H9 (cell line): ENCODE measurements at places on chromosomes 13 and 19. TPM values are rescaled to one million over a fixed set of nuclear protein-coding genes. Genes with fewer than 3 reads are reported as not detected.

DNA sequence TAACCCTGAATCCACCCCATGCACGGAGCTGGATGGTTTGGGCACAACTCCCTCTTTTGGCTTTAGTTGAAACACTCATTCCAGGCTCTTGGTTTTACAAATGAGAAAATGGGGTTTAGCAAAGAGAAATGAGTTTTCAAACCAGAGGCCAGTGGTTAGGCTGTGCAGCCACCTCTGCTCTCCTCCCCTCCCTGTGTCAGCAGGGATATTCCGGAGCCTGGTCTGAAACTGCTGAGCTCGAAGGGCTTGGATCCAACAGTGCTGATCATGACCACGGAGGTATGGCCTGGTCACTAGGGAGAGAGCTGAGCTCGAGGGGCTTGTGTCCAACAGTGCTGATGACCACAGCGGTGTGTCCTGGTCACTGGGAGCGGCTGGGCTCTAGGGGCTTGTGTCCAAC is 41.5 kb downstream of the ZNF787 start:
- H3K27ac ChIP-seq, result no peak overlapping the region
- H3K4me1 ChIP-seq, result no peaks in the 10 kb centered on the region
- H3K36me3 ChIP-seq, result no peaks in the 10 kb centered on the region
- H3K27me3 ChIP-seq, result no peaks in the 10 kb centered on the region; the same call in 1 of the 2 replicates
- no peak overlapping the region for H3K4me3 ChIP-seq

- no peak overlapping the region for H3K4me3 ChIP-seq
- no peaks in the 10 kb centered on the region for H3K36me3 ChIP-seq
- no peaks in the 10 kb centered on the region for H3K4me1 ChIP-seq
- no peaks in the 10 kb centered on the region for H3K27me3 ChIP-seq
- DNase-seq, result peak; percentile 46
Observed at GRCh38 chr13:44140146-44140545, 233.5 kb upstream of the SERP2 start.

- peak; percentile 56 for DNase-seq
- no peak overlapping the region for H3K4me3 ChIP-seq
- no peak overlapping the region for H3K27ac ChIP-seq
- no peaks in the 10 kb centered on the region for H3K27me3 ChIP-seq
- H3K4me1 ChIP-seq, result no peaks in the 10 kb centered on the region
- peaks cover 7% of the 10 kb centered on the region for H3K36me3 ChIP-seq
Observed at GRCh38 chr19:17441241-17442021, 7.0 kb downstream of the TMEM221 start.

DNA sequence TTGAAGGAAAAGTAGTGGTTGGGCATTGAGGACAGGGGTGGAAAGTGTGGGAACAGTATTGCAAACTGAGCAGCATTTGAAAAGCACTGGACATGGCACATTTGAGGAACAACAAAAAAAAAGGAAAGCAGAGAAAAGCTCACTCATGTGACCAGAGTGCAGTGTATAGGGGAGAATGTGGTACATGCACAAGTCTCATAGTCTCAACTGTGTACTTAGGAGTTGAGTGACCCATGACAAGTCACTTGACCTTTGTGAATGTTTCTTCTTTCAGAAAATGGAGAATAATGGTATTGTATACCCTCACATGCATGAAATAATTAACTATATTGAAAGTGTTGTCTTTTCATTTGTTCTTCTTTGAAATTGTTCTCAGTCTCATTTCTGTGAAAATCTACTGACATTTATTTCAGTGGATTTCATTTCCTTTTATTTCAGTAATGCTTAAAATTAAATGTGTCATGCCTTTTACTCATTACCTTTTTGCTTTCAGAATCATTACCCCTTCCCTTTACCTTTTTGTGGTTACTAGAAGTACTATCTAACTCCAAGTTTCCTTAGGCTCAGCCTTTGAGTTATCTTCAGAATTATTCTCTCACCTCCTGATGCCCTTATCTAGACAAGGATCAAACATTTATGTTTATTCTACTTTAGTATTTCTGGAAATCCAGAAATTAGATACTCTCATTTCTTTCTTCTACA is 79.1 kb upstream of the MLNR start:
- H3K27ac ChIP-seq, result no peak overlapping the region
- H3K4me1 ChIP-seq, result no peaks in the 10 kb centered on the region
- no peak for DNase-seq
- H3K27me3 ChIP-seq, result no peaks in the 10 kb centered on the region
- H3K4me3 ChIP-seq, result no peak overlapping the region

GRCh38 chr13:46852168-46852567 is 44.7 kb downstream of the HTR2A start:
- no peaks in the 10 kb centered on the region for H3K36me3 ChIP-seq
- no peak overlapping the region for H3K4me3 ChIP-seq
- no peaks in the 10 kb centered on the region for H3K27me3 ChIP-seq
- H3K27ac ChIP-seq, result no peak overlapping the region

DNA sequence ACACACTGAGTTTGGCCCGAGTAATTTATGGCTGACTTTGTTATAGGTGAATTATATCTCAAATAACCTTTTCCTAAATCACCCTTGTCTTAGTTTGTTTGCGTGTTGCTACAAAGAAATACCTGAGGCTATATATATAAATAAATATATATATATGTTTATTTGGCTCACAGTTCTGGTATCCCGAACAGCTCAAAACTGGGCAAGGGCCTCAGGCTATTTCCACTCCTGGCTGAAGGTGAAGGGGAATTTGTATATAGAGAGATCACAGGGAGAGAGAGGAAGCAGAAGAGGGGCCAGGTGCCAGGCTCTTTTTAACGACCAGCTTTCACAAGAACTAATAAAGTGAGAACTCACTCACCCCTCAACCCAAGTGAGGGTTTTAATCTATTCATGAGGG is 159.9 kb upstream of the STARD13 start:
- no peak for DNase-seq
- H3K4me3 ChIP-seq, result no peak overlapping the region
- H3K4me1 ChIP-seq, result no peaks in the 10 kb centered on the region
- no peaks in the 10 kb centered on the region for H3K36me3 ChIP-seq
- no peaks in the 10 kb centered on the region for H3K27me3 ChIP-seq
- no peak overlapping the region for H3K27ac ChIP-seq

DNA sequence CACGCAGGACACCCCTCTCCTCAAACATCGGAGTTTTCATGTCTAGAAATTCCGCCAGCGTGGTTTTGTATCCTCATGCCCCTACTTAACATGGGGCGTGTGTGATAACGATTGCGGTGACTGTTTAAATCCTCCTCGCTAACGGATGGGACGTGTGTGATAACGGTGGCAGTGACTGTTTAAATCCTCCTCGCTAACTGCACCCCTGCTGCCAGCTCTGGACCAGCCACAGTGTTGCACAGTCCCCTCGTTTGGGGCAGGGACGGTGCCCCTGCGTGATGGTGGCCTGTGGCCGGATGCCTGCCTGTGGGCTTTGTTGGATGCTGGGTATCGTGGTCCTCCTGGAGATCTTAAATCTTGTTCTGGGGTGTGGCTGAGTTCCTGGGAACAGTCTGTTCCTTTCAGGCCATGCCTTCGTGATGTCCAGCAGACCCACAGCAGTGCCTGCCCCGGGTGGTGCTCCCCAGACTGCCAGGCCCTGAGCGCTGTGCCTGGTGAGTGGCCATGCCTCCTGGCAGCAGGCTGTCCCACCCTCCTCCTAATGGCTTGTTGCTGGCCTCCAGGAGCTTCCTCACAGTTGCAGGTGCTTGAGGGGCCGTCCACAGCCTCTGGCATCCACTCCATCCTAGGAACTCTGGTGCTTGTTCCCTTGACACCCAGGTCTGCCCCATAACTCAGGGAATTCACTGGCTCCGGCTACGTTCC is 122.5 kb upstream of the MCF2L start:
- no peak overlapping the region for H3K4me3 ChIP-seq
- no peaks in the 10 kb centered on the region for H3K4me1 ChIP-seq
- peaks cover 52% of the 10 kb centered on the region for H3K36me3 ChIP-seq
- DNase-seq, result no peak
- H3K27me3 ChIP-seq, result no peaks in the 10 kb centered on the region

GRCh38 chr19:617551-618246 is 15.6 kb downstream of the POLRMT start:
- no peak overlapping the region for H3K27ac ChIP-seq
- H3K36me3 ChIP-seq, result peaks cover 48% of the 10 kb centered on the region
- no peak for DNase-seq
- H3K27me3 ChIP-seq, result no peaks in the 10 kb centered on the region
- H3K4me3 ChIP-seq, result no peak overlapping the region
- H3K4me1 ChIP-seq, result no peaks in the 10 kb centered on the region

- H3K4me3 ChIP-seq, result no peak overlapping the region
- no peak overlapping the region for H3K27ac ChIP-seq
- no peaks in the 10 kb centered on the region for H3K4me1 ChIP-seq
- DNase-seq, result no peak
Observed at GRCh38 chr13:29435125-29435911, 160.2 kb downstream of the SLC7A1 start.

DNA sequence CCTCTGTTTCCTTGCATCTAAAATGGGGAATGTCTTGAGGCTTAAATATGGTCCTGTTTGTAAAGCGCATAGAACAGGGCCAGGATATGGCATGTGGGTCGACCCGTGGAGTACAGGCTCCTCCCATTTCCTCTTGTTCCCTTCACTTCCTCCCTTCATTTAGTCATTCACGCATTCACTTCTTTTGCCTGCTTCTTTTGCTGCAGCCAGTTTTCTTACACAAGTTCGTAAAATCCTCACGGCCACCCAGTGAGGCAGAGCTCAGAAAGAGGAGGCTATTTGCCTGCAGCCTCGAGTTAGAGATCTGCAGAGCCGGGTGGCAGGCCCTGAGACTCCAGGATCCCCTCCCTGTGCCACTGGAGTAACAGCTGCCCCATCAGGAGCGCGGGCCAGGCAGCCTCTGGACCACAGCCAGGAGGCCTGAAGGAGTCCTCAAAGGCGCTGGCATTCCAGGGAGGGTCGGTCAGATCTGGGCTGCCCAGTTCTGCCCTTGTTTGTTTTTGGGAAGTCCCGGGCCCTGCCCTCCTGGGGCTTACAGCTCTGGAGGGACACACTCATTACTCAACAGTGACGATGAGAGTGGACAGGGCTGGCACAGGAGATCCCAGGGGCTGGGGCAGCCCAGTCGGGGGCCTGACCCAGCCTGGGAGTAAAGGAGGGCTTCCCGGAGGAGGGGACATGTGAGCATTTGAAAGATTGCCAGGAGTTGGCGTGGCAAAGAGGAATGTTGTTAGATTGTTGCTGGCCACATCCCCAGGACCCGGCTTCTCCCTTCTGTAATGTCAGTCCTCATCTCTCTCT is 4.6 kb downstream of the PPP5C start:
- DNase-seq, result no peak
- peak overlapping the region; percentile 45; the same call in 1 of the 3 replicates for H3K4me3 ChIP-seq
- H3K27me3 ChIP-seq, result no peaks in the 10 kb centered on the region
- H3K27ac ChIP-seq, result no peak overlapping the region
- peaks cover 58% of the 10 kb centered on the region for H3K36me3 ChIP-seq

DNA sequence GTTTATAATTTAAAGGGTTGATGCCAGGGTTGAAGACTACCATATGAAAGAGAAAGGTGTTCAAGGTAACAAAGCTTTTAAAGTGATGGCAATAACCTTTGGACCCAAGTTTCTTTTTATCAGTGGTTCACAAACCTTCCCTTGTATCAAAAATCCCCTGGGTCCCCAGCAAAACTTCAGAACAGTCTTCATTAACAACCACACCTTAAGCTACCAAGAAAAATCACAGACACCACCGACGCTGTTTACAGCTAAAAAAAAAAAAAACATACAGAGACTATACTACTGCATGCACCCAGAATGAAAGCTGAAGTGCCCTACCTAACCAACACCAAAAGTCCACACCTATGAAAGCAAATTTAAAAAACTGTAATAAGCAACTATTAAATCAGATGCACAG is 13.4 kb downstream of the CNMD start:
- DNase-seq, result no peak
- H3K36me3 ChIP-seq, result peaks cover 56% of the 10 kb centered on the region
- H3K27me3 ChIP-seq, result no peaks in the 10 kb centered on the region
- peaks cover 3% of the 10 kb centered on the region; the same call in 1 of the 2 replicates for H3K4me1 ChIP-seq
- no peak overlapping the region for H3K27ac ChIP-seq

DNA sequence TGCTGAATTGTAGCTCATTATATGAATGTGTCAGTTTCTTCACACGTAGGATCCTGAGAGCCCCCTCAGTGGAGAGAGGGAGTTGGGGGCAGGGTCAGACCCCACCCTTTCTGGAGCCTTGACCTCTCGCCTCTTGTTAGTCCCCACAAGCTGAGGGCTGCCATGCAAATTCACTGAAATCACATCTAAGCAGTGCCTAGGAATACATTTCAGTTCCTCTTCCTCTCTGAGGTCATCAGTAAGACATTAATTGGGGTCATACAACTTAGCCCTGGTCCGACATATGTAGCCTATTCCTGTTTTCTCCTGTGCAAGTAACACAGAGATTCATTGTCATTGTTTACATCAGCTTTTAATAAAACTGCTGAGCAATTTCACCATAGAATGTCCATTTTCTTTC is 30.0 kb downstream of the MYO9B start:
- peaks cover 25% of the 10 kb centered on the region for H3K36me3 ChIP-seq
- H3K4me1 ChIP-seq, result no peaks in the 10 kb centered on the region; the same call in 1 of the 2 replicates
- no peak overlapping the region for H3K27ac ChIP-seq
- no peak overlapping the region for H3K4me3 ChIP-seq
- H3K27me3 ChIP-seq, result no peaks in the 10 kb centered on the region

DNA sequence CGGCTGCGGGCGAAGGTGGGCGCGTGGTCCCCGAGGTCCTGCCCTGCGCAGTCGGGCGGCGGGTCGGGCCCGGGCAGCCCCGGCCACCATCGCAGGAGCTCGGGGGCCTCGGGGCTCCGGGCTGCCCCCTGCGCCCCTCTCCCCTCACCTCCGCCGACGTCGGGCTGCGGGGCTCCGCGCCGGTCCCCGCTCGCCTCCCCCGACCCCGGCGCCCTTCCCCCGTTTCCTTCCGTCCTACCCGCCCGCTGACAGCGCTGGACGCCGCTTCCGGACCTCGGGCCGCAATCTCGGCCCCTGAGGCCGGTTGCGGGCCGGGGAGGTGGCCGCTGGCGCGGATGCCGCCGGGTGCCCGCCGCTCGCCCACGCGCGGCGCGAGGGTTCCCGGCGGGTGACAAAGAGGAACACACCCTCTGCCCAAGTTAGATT is 720 bp downstream of the FARP1 start:
- H3K27ac ChIP-seq, result no peak overlapping the region
- H3K4me3 ChIP-seq, result peak overlapping the region; percentile 86

Gene SLITRK5
- 0.09 TPM in 2 replicates for total RNA-seq

Gene LRRC4B
- total RNA-seq, result 3.7 and 3.8 TPM in 2 replicates

Gene NR2F6
- total RNA-seq, result 134 and 137 TPM in 2 replicates

Gene IZUMO1
- total RNA-seq, result 2.6 and 3.7 TPM in 2 replicates

Gene DHDH
- 1.4 and 2.0 TPM in 2 replicates for total RNA-seq

Gene ATXN8OS
- total RNA-seq, result not detected in 2 replicates

Gene SERPINE3
- total RNA-seq, result 0.18 TPM in 1 of 2 replicates, not detected in the other

Gene ZNF708
- 34.2 and 34.4 TPM in 2 replicates for total RNA-seq

Gene PGLYRP1
- not detected in 2 replicates for total RNA-seq

Gene RAB20
- 11.4 and 12.3 TPM in 2 replicates for total RNA-seq

Gene ZNF480
- total RNA-seq, result 39.2 and 42.5 TPM in 2 replicates

Gene ZNF426
- total RNA-seq, result 27.2 and 29.4 TPM in 2 replicates

Gene WDR88
- total RNA-seq, result not detected in 2 replicates

Gene TSKS
- total RNA-seq, result 0.28 and 0.37 TPM in 2 replicates

Gene HSPB6
- total RNA-seq, result 0.37 TPM in 2 replicates

Gene C19orf73
- total RNA-seq, result 0.72 and 1.1 TPM in 2 replicates

Gene CHST8
- 4.9 and 5.1 TPM in 2 replicates for total RNA-seq
